Stimulated activated CD8-positive, alpha-beta memory T cell treated with anti-CD3 and anti-CD28 coated beads, Interleukin-4, amount 100 ng/mL, for 24 hours (primary cell): ENCODE measurements at places on chromosomes 3 and 15.

- DNase-seq: no peak
These were observed 29.3 kb downstream of the CEP152 start for GRCh38 chr15:48781481-48782081.

GRCh38 chr15:24223739-24224138 is 451.8 kb upstream of the NPAP1 start:
- no peak for DNase-seq

GRCh38 chr3:131544557-131544956 is 41.8 kb upstream of the MRPL3 start:
- DNase-seq: no peak

- no peak for DNase-seq
These were observed 18.3 kb downstream of the UBAP1L start for GRCh38 chr15:65096481-65097385.

- no peak for DNase-seq
These were observed 106.5 kb upstream of the SETMAR start for GRCh38 chr3:4196506-4197147.

DNA sequence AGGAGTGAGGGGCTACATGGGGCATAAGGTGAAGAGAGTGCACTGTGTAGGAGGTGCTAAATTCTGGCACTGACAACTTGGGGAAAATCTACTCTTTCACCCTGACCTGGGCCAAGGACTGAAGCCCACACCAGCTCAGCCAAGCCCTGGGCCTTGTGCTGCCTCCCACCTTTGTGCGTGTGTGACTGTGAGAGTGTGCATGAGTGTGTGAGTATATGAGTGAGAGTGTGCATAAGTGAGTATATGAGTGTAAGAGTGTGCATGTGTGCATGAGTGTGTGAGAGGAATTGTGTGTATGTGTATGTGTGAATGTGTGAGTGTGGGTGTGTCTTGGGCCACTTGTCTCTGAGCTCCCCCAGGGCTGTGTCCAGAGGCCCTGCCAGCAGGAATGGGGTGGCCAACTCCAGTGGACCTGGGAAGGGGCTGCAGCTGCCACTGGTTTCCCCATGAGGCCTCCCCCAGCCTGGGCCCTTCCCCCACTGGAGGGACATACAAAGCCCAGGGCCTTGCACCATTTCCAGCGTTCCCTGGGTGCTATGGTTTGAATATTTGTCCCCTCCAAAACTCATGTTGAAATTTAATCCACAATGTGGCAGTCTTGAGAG is 15.2 kb downstream of the C3orf22 start:
- no peak for DNase-seq

DNA sequence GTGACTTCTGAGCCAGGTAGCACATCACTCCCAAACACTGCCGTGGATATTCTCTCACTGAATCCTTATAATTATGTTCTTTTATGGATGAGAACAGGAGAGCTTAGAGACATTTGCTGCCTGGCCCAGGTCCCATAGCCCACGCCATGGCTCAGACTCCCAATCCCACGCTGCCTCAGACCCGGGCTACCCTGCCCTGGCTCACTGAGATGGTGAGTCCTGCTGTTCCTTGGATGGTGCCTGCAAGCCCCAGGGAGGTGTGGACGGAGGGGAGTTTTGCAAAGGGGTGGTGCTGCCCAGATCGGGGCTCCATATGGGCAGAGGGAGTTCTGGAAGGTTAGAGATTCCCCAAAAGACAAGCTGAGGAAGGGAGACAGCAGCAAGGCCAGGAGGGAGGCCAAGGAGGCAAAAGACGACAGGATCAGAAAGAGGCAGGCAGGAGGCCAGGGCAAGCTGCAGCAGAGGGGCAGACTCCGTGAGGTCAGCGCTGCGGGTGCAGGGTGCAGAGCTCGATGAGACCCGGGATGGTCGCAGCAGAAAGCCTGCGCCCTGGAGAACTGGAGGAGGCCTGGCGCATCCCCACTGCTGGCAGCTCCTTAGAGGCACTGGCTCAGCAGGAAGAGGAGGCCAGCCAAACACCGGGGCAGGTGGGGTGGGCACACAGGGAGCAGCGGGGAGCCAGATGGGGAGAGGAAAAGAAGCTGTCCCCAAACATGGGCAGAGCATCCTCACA is 95.7 kb upstream of the ALDH1A3 start:
- DNase-seq: no peak

DNA sequence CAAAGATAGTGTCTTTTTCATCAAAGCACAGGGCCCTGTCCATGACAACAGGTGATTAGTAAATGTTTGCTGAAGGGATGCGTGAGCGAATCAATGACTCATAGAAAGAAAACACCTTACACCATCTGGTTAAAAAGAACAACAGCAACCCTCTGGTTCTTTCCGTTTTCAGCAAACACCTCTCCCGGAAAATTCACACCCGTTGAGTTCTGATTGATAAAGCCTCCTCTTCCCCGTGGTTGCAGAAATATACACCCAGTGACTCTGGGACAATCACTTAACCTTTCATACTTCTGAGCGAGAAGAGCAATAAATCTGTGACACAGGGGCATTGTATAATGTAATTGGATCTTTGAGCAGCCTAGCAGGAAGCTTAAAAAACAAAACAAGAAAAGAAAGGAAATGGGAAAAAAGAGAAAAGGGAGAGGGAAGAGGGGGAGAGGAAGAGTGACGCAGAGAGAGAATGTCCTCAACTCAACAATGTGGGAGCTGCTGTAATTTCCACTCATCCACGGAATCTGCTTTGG is 37.6 kb downstream of the ADAMTS9 start:
- DNase-seq: no peak

- DNase-seq: no peak
These were observed 188.9 kb downstream of the TLE3 start for GRCh38 chr15:69908590-69909420.

- no peak for DNase-seq
These were observed 45.1 kb upstream of the PLXND1 start for GRCh38 chr3:129651435-129652202.

DNA sequence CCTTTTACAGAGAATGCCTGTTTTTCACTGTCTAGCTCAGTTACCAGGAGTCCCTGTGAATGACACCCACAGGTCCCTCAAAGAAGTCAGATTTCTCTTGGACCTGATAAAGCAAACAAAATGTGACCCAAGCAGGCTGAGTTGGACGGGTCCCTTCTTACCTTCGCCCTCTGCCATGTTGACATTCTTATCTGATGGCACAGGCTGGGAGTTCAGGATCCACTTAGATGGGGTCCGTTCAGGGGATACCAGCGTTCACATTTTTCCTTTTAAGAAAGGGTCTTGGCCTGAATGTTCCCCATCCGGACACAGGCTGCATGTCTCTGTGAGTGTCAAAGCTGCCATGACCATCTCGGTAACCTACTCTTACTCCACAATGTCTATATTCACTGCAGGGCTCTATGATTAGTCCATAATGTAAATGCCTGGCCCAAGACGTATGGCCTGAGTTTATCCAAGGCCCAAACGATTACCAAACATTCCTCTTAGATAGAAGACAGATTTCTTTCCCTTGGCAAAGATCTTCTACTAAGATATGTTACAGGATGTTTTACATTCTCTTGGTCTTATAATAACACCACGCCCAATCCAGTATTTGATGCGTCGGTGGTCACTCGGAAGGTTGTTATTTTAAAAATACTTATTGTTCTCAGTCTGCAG is 179.1 kb downstream of the THSD4 start:
- DNase-seq: no peak

GRCh38 chr3:138818185-138818860 is 16.4 kb downstream of the PIK3CB start:
- DNase-seq: no peak

- DNase-seq: no peak
These were observed 268.6 kb upstream of the UBE2E1 start for GRCh38 chr3:23537101-23537551.

- no peak for DNase-seq
These were observed 17.1 kb downstream of the LMOD3 start for GRCh38 chr3:69105320-69105719.

DNA sequence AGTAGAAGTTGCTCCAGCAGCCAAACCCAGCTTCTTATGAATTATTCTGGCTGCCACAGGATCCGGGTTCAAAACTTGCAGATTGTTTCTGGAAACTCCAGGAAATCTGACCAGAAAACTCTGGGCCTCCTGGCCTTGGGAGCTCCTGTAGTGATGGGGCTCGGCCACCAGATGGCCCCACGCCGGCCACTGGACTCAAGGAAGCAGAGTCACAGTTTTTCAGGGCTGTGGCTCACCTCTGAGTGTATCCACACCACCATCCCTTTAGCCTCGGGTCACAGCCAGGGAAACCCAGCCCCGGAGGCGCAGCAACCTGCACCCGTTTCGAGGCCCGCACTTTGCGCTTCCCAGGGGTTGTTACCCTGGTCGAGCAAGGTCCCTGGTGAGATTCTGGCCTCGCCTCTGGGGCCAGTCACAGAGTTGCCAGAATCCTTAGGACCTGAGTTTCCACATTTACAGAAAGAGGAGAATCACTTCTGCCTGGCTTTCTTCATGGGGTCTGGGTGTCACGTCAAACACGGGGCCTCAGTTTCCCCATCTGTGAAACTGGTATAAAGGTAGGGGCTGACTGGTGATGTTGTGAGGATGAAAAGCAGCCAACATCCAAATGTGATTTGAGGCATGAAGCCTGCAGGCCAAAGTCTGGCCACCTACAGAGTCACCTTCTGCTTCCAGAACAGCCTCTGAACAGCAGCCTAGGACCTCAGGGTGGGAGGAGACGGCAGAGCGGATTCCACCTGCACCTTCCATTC is 53.5 kb upstream of the LCTL start:
- DNase-seq: peak; percentile 21

DNA sequence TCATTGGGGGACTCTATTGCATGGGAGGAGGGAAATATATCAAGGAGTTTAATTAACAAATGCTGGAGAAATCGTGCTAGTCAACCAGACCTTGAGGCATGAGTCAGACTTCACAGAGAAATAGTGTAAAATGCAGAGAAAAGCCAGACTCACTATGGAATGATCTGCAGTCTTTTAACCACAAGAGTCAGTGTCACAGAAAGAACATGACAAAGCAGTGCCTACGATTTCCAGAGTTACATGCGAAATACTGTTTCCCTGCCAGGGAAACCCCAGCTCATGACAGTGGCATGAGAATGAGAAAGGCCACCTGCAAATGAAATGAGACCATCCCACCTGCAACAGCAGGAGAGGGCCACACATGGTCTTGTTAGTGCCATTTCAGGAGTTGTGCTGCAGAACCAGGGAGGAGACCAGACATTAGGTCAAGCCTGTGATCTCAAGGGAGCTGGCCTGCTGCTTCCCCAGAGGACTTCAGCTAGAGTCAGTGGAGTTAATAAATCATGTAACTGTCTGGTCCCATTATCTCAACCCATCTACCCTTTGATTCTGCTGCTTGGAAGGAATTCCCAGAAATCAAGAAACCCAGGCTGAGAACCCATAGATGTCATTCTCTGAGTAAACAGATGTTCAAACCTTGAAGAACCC is 79.0 kb downstream of the ERC2 start:
- no peak for DNase-seq

DNA sequence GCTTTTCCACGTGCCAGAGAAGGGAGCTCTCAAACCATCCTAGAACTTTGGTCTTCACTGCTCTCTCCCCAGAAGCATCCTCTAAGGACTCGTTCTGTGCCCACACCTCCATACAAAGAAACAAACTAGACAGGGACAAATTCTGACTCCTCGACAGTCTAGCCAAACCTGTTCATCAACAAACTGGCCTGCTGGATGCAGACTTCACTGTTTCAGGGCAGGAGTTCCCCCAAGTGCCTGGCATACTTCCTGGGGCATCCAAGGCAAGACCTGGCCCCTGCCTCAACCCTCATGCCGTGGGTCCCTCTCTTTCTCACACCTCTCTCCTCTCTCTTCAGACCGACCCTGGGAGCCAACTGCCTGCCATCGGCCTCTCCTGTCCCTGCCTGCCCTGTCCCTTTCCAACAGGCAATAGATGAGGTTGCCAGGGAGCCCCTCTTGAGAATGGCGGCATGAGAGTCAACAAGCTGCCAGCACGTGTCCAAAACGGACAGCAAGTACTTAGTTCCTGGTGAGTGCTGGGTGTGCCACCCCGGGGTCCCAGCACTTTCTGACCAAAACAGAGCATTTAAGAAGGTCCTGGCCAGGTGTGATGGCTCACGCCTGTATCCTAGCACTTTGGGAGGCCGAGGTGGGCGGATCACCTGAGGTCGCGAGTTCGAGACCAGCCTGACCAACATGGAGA is 79.1 kb upstream of the HES1 start:
- DNase-seq: no peak

DNA sequence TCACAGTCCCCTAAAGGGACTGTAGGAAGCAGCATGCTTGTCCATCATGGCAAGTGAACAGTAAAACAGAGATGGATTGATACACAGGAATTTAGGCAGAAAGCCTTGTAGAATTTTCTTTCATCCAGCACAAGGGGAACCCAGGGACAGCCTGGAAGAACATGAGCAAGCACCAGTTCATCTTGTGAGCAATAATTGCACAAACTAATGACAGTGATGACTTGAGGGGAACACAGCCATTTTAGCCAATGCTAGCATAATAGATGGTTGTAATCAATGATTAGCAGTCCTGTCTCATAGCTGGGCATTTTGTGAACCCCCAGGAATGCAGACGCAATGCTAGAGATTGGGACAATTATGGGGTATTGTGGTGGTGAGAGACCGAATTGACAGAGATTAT is 6.7 kb downstream of the CD200 start:
- no peak for DNase-seq

- no peak for DNase-seq
These were observed 20.9 kb downstream of the SNRK start for GRCh38 chr3:43307226-43307625.

DNA sequence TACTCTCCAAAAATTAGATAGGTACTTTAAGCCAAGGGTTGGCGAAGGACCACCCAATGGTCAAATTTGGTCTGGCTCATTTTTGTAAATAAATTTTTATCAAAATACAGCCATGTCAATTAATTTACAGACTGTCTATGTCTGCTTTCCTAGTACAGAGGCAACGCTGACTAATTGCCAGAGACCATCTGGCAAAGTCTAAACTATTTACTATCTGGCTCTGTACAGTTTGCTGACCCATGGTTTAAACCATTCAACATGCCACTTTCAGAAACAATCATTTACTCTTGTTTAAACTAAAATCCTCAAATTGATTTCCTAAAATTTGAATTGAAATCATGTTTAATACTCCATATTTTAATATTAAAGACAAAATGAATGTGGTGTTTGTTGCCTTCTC is 25.9 kb downstream of the CBLB start:
- DNase-seq: no peak

GRCh38 chr3:150515210-150515609 is 31.1 kb downstream of the SERP1 start:
- no peak for DNase-seq

- DNase-seq: no peak
These were observed 5.8 kb downstream of the PRKCD start for GRCh38 chr3:53166781-53167291.

- no peak for DNase-seq
These were observed 77.0 kb downstream of the P3H2 start for GRCh38 chr3:190043741-190044140.

GRCh38 chr3:102057781-102058421 is 208.6 kb downstream of the NFKBIZ start:
- DNase-seq: no peak
